ENCODE measurements at places on chromosomes 2 and 18. TPM values are rescaled to one million over a fixed set of nuclear protein-coding genes. Genes with fewer than 3 reads are reported as not detected.
A peak's percentile ranks its signal among the peaks of the same experiment; 100 is the strongest.

DNA sequence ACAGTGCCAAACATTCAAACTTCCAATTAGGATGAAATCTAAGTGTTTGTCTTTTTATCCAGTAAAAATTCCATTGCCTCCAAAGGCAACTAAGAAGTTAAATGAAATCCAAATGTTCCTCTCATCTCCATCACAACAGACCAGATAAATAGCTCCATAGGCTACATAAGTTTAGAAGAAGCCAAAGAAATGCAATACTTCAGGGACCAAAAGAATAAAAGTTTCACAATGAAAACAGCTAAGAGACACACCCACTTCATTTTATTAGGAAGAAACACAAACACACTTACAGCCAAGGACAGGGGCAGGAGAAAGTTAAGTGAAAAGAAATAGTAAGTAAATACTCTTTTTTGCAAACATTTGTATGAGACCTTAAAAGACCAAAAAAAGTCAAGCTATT lies 88.5 kb upstream of the CCDC150 start:
- no peak for DNase-seq

DNA sequence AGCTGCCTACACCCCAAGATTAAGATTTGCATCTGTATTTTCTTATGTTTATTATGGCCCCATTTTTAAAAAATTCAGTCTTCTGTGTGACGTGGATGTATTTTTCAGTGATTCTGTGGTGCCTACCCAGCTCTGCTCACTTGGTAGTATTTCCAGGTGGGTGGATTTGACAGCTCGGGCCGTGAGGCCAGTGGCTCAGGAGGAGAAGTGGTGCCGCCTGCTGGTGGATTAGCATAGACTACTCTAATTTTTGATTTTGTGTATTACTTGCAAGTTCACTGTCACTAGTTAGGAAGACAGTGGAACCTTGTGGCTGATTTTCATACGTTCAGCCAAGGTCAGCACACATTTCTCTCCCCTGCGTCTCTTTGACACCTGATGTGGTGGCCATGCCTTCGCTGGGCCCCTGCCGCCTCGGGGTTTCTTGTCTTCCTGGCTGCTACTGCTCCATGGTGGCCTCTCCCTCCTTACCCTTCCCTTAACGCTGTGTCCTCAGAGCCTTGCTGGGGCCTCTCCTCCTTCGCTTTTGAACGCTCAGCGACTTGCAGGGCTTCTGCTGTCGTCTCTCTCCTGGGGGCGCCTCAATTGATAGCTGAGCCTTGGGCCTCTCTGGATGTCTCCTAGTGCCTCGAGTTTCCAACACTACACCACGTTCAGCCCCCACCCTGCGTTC lies 89.4 kb downstream of the DGKD start:
- peak; percentile 73 for DNase-seq

- DNase-seq: no peak
Observed at GRCh38 chr2:144469798-144470197, 50.1 kb downstream of the ZEB2 start.

SMYD1 gene
- not detected for total RNA-seq

SOX11 gene
- total RNA-seq: not detected

- no peak for DNase-seq
Observed at GRCh38 chr2:105446501-105446900, 47.6 kb upstream of the FHL2 start.

B4GALT6 gene
- total RNA-seq: 4.2 TPM

- DNase-seq: no peak
Observed at GRCh38 chr18:68742206-68742605, 27.3 kb upstream of the TMX3 start.

ABCB11 gene
- not detected for total RNA-seq

RESP18 gene
- total RNA-seq: not detected

DPP4 gene
- total RNA-seq: 67.0 TPM
